Neural crest cell (in vitro differentiated cells): ENCODE measurements at places on chromosomes 16 and 17.

GRCh38 chr16:4032768-4033167 lies 83.5 kb downstream of the ADCY9 start:
- DNase-seq = no peak

- no peak for DNase-seq
These were observed 33.1 kb upstream of the AKAP1 start for GRCh38 chr17:57051886-57052361.

- DNase-seq = no peak
These were observed 20.8 kb downstream of the ASPSCR1 start for GRCh38 chr17:81998212-81998611.

DNA sequence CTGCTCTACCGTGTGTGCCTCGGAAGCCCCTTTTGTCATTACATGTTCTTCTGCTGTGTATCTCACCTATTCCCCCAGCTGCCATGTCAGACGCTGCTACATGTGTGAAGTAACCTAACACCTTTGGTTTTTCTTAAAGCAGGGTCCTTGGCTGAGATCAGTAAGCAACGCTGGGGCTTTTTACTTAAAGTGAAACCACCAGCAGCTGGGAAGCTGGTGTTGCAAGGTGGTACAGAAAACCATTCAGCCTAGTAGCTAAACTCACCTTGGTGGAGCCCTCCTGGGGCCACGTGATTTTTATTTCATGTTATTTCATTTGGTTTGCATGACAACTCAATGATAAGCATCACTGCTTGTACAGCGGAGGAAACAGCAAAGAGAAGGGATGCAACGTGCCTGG lies 62.6 kb downstream of the PLCG2 start:
- no peak for DNase-seq
